Hypothalamus (tissue), 51 donors: ENCODE measurements at places on chromosomes 3 and 15.
A peak's percentile ranks its signal among the peaks of the same experiment; 100 is the strongest.

GRCh38 chr3:142945023-142945422, 18.5 kb downstream of the PAQR9 start:
- DNase-seq, result no peak

DNA sequence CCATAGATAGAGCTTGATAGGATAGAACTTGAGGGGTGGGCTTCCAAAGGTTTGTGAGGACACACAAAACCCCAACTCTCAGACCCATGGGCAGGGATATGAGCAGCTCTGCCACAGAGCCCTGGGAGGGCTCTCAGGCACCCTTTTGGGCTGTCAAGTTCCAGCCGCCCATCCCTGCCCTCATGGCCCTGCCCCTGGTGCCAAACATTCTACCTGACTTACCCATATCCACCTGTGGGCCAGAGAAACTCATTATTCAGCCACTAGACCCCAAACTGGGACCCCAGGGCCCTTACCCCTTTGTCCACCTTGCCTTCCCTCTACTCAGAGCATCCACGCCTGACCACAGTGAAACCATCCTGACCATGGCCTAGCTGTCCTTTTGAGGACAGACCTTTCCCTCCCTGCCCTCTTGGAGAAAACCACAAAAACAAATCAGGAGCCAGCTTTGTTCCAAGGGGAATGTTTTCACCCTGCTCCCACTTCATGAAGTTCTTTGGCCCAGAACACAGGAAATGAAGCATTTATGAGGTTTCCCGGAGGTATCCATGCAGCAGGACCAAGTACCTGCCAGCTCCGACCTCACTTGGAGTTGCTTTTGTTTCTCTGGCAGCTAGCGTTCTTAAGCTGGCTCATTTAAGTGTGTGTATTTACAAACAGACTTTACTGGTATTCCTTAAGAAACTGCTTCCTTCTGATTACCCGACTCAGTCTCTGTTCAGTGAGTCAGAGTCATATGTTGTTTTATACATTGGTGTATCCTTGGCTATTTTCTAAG, 34.2 kb upstream of the GALNT15 start:
- DNase-seq, result no peak

DNA sequence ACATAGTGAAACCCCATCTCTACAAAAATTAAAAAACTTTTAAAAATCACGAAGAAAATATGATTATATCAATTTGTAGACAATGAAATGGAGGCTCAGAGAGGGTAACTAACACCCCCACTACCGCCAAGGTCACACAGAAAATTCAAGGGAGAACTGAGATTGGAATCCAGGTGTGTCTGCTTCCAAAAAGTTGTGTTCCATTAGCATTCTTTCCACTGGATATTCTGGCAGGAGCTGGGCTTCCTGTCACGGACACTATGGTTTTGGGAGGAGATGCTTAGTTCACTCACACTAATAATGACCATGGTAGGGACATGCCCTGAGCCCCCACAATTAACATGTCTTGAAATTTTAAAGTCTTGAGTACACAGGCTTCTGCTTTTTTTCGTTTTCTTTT, 28.8 kb downstream of the CTSH start:
- DNase-seq, result no peak

GRCh38 chr3:127585813-127586413, 4.6 kb downstream of the TPRA1 start:
- DNase-seq, result no peak

GRCh38 chr3:126954141-126954842, 28.6 kb upstream of the PLXNA1 start:
- no peak for DNase-seq

DNA sequence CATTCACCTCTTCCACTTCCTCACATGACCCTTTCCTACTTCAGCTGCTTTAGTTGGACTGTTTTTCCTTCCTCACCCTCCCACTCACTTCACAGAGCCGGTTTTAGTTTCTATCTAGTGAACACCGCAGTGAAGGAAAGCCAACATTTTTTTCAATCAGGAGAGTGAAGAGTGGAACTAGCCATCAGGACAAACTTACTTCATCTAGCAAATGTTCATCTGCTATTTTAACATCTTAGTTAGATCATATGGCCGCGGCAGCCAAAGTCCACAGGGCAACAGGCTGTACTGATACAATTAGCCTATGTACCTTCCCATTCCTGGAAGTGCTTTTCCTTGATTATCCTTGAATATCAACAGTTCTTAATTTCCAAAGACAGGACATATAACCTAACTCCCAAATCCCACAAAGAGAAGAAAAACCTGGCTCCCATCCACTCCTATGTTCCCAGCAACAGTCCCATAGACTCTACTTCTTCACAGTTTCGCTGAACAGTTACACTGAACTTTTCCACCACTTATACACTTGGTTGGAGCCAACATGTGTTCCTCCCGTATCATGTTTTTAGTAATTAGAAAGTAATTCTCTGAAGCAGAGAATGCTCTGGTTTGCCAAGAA, 456.2 kb upstream of the THBS1 start:
- no peak for DNase-seq

GRCh38 chr3:69443457-69443920, 57.6 kb upstream of the FRMD4B start:
- DNase-seq, result no peak

DNA sequence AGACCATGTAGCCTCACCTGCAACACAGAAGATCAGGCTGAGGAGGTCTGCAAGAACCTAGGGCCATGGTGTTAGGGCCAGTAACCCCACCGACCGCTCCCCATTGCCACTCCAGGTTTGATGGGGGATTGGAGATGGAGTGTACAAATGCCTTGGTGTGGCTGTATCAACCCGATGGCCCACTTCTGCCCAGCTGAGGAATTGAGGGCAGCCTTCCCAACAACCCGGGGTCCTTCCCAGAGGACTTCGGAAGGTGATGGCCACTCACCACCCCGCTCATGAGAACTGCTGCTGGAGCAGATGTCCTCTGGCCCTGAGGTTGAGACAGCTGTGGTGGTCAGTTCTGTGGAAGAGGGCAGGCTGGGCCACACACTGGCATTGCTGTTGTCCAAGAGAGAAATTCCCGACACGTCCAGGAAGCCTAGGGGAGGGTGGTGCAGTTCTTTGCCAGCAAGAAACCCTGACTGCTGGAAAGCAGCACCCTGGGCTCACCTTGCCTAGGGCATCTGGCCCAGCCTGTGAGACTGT, 8.9 kb downstream of the GORASP1 start:
- no peak for DNase-seq

- DNase-seq, result no peak
Observed at GRCh38 chr15:94456226-94456625, 224.9 kb downstream of the MCTP2 start.

DNA sequence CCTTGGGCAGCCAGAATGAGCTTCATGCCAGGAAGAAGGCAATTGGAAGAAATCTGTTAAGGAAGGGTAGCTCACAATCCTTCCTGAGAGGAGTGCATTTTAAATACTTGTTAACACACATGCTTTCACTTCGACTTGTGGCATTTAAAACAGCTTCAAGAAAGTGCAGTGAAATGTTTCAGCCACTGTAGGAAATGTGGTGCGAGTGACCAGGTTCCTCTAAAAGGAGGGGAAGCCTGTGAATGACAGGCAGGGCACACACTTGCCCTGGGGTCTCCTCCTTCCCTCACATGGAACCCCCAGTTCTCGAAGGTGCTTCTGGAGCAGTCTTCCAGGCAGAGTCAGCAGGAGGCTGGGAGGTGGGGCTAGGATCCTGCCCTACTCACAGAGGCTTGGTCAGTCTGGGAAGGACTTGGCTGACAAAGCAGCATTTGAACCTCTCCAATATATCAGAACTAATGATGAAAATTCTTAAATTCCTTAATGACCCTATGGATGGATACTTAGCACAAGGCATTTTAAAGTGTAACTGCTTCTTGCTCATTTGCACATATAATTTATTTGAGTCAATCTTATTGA, 358.6 kb downstream of the CHST2 start:
- no peak for DNase-seq

- no peak for DNase-seq
Observed at GRCh38 chr15:77497942-77498361, 77.3 kb downstream of the HMG20A start.

DNA sequence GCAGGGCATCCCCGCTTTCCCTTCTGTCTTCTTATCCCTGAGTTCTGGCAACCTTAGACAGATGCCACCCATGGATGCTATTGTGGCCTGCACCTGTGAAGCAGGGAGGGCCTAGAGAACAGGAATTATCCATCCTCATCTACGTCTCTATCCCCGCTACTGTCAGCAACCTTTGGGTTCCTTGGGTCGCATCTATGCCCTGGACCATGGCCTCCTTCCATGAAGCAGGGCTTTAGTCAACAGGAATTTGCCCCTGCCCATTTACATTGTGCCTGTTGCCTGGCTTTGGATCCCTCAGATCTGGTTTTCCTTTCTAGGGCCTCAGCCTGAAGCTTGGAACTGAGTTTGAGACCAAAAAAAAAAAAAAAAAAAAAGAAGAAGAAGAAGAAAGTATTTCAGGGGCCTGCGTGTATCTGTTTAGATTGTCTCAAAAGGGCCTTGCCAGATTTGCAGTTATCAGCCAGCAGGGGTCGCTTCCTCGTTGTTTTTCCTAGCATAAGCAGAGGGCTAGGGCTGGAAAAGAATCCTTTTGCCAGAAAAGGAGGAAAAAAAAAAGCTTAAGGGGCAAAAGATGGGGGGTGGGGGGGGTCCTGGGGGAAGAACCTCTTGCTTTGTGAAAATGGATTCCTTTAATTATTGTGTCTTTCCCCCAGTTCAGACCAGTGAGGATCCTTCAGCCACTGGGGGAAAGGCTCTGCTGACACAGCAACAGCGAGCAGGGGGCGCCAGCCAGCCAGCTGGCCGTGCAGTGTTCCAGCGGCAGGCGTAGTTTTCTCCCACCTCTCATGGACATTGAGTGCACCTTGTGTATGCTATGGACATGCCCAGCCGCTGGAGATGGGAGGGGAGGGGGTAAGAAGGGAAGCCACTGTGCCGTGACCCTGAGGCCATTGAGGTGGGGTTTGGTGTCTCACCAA, 65.7 kb upstream of the ALDH1L1 start:
- peak; percentile 46 for DNase-seq

GRCh38 chr15:68553994-68554720, 24.6 kb upstream of the CORO2B start:
- no peak for DNase-seq

- DNase-seq, result no peak
Observed at GRCh38 chr15:68500363-68501258, 68.6 kb upstream of the ITGA11 start.

- DNase-seq, result no peak
Observed at GRCh38 chr3:94481226-94481898, 418.5 kb downstream of the NSUN3 start.

GRCh38 chr3:127018306-127018828, 35.5 kb downstream of the PLXNA1 start:
- DNase-seq, result no peak

- DNase-seq, result no peak
Observed at GRCh38 chr15:78449220-78449999, 11.4 kb downstream of the IREB2 start.

- DNase-seq, result no peak
Observed at GRCh38 chr3:11776346-11776745, 70.3 kb downstream of the TAMM41 start.
